ENCODE measurements at places on chromosomes 4 and X.

- DNase-seq: no peak
Measured at GRCh38 chrX:110311437-110312230, 6.3 kb downstream of the AMMECR1 start.

- DNase-seq: no peak
Measured at GRCh38 chr4:99677161-99677560, 19.5 kb upstream of the C4orf54 start.

DNA sequence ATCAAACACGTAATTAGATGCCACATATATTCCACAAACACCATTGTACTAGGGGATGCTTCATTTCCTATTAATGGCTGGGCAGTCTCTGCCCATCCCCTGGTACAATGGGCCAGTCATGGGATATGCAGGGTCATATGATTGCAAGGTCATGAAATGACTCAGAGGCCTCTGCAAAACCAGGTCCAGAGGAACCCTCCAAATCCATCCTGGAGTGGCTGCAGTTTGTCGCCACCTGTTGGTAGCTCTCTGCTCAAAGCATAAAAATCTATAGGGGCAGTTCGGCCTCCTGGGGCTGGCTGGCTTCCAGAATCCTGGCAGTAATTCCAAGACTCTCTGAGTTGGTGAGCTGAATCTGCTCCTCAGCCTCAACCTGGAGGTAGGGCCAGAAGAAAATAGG, 22.9 kb upstream of the PUDP start:
- no peak for DNase-seq

DNA sequence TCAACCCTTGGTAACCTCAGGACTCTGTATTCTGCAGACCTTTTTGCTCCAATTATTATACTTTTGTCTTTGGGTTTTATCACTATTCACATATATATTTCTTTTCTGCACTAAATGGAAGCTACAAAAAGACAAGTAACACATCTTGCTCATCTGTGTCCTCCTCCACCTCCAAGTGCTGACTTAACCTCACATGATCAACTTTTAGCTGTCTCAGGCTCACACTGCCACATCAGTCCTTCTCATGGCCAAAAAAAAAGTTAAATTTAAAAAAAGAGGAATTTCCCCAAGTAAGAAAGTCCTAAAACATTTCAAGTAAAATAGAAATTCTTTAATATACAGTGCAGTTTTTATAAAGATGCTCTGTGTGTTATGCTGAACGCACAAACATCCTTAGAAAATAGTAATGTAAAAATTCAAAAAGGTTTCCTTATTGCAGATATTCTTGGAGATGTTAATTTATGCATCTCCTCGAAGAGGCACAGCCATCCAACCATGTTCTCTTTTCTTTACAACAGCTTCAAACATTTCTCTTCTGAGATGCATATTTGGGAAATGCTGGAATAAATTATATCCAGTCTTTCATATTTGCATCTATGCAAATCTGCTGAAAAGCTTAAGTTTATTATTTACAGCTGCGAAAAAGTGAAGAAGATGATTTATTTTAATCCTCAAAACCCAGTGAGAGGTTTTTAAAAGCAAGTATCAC, 37.6 kb downstream of the ARAP2 start:
- no peak for DNase-seq

- DNase-seq: peak; percentile 86
Measured at GRCh38 chrX:37349221-37350033, at the start of gene PRRG1. Gene PRRG1 (plus strand): TSS chrX:37349364. CDS start chrX:37406250, 56,886 bp downstream.

DNA sequence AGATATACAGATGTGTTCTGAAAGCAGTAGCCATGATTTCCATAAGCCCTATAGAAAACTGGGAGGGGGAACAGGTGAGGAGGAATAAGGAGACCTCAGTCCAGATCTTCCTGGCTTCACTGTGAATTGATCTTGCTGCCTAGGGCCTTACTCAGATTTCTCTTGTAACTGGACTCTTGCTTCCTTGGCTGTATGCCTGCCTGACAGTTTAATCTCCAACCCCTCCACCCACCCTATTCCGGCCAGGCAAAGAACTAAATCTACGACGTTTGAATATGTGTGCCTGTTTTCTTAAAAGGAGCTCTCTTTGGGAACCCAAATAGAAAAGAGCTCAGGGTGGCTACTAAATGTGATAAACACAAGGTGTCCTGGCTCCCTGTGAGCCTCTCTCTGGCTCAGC, 173.0 kb downstream of the GPC3 start:
- DNase-seq: no peak

DNA sequence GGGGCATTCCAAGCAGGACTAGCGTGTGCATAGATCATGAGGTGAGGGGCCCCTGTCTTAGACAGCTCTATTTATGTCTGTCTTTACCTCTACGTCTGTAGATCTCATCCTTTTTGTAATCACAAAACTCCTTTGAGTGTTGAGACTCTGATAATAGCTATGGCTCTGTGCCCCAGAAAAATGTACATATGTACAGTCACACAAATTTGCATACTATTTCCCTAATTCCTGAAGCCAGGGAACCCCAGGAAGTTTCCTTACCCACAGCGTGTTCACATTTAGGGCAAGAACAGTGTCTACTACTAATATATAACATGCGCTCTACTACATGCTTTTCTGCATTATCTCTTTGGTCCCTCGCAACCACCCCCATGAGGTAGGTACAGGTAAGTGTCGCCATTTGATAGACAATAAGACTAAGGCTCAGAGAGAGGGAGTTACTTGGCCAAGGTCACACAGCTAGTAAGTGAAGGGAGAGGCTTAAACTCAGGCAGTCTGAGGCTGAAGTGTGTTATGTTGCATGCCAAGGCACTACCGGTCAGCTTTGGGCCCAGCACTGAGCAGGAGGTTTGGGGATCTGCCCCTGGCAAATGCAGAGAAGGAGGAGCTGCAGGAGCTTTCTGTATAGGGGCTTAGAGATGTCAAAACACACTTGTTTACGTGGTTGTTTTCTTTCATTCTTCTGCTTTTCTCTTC, 21.0 kb upstream of the CITED1 start:
- no peak for DNase-seq

DNA sequence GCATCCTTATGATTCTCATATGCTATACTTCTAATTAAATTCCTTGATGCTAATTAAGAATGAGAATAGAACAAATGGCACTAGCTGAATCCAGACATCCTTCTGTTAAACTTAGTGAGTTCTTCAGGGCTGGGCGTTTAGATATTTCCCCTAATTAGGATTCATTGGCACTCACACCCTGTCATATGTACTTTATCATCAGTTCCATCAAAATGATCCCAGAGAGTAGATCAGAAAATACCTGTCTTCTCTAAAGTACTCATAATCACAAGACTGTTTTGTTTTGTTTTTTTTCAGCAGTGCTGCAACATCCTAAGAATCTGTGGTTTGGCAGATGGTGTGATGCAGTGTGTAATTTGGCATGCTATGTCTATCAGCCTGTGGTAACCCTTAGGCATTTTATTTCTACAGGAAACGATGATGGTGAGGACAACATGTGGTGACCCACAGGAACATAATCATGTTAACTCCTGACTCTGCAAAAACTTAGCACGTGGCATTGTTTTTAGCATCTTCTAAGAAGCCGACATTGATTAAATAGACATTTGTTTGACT, 2528.4 kb downstream of the ARAP2 start:
- peak; percentile 91 for DNase-seq

- peak; percentile 89 for DNase-seq
Measured at GRCh38 chr4:10611673-10612072, 72.9 kb downstream of the CLNK start.

GRCh38 chr4:41430792-41431191, 107.2 kb upstream of the LIMCH1 start:
- DNase-seq: no peak

DNA sequence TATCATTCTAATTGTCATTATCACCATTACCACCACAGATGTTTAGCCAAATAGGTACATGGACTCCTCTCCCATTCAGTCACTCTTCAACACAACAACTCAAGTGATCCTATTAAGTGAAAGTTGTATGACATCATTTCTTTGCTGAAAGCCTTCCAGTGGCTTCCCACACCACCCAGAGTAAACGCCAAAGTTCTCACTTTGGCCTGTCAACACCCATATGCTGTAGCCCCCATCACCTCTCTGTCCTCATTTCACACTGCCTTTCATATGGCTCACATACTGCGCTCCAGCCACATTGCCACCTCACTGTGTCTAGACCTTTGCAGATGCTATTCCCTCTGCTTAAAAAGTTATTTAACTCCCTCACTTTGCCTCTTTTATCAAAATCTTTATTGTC, 682.3 kb downstream of the ADGRL3 start:
- DNase-seq: no peak
